ENCODE measurements at places on chromosomes 12 and 14.

GRCh38 chr12:69828897-69829296 lies 3.9 kb downstream of the MYRFL start:
- no peak for DNase-seq

DNA sequence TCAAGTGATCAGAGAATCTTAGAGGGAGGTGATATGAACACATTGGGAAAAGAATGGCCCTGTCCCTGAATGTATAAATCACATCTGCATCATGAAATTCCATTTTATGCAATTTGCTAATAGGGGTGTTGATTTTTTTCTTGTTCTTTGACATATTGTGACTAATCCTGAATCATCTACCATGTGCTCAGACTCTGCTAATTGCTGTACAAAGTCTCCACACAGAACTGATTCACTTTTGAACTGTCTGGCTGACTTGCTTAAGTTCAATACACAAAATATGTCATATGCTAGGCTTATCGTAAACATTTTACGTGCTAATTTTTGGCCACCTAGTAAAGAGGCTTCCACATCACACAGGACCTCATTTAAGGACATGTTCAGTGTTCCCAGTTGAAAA lies 2.6 kb downstream of the TMEM132D start:
- DNase-seq, result no peak

GRCh38 chr14:55838529-55839052 lies 258.6 kb downstream of the KTN1 start:
- DNase-seq, result no peak

DNA sequence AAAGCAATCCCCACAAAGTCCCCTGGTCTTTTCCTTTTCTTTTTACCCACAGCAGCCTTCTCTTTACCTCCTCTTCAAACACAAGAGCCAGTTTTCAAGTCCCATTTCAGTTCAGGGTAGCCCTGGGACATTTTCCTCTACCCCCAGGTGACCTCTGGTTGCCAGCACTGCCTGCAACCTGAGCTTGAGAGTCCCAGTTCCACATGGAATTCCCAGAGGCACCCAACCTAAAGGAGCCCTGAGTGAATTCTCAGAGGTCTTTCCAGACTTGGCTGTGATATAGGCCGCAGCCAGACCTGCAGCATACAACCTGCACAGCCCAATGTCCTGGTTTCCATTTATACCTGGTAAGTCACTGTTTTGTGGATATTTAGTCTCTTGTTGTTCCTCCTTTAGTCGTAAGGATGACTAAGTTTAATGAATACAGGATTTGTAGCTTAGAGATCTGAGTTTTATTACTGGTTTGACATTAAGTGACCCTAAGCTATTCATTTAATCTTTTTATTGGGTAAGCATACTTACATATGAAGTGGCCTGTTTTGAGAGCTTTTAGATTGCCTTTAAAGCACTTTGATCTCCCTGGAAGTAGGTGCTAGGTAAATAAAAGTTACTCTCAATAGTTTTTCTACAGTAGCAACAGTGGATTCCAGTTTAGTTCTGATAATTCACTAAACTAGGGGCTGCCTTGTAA lies 159.8 kb downstream of the TGFB3 start:
- DNase-seq, result no peak

GRCh38 chr12:71865166-71865713 lies 25.7 kb downstream of the TBC1D15 start:
- no peak for DNase-seq

DNA sequence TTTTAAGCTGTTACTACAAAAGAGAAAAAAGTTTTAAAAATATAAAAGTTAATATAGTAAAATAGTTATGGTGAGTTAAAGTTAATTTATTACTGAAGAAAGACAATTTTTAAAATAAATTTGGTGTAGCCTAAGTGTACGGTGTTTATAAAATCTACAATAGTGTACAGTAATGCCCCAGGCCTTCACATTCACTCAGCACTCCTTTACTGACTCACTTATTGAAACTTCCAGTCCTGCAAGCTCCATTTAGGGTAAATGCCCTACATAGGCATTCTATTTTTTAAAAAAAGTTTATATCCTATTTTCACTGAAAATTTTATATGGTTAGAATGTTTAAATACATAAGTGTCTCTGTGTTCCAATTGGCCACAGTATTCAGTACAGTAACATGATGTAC lies 769.5 kb upstream of the NOVA1 start:
- DNase-seq, result no peak

GRCh38 chr14:87581298-87581697 lies 411.7 kb downstream of the GALC start:
- DNase-seq, result no peak

DNA sequence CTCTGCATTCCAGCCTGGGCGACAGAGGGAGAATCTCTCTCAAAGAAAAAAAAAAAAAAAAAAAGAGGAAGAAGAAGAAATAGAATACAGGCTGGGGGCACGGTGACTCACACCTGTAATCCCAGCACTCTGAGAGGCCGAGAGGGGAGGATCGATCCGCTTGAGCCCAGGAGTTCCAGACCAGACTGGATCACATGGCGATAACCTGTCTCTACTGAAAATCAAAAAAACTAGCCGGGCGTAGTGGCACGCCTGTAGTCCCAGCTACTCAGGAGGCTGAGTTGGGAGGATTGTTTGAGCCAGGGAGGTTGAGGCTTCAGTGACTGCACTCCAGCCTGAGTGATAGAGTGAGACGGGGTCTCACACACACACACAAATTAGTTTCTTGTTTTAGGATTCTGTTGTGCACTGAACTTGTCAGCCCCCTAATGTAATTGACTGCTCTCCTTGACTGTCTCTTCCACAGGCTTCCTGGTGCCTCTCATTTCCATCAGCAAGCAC lies 963 bp upstream of the TINF2 start:
- DNase-seq, result no peak

DNA sequence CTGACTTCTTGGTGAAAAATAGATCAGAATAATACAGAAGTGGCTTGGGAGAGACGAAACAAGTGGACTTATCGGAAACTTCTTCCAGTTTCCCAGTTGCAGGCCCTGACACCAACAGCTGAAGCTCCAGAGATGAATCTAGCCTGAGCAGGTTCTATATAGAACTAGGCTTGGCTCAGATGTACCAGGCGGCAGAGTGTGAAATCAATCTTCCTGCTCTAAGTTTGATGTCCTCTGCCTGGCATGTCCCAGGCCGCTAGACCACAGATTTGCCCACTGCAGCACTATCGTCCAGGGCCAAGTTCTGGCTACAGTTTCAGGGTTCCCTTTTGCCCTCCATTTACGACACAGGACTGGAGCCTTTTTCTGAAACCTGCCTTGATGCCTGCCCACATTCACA lies 91.3 kb upstream of the PLEKHA5 start:
- no peak for DNase-seq
